Subcutaneous adipose tissue (tissue), 4 donors: ENCODE measurements at places on chromosomes 7 and 10. TPM values are rescaled to one million over a fixed set of nuclear protein-coding genes. Genes with fewer than 3 reads are reported as not detected.

The NRP1 gene
- total RNA-seq = 91.8 TPM

The PNLIP gene
- not detected for total RNA-seq

The CLDN3 gene
- total RNA-seq = not detected

The NEUROG3 gene
- not detected for total RNA-seq

The AKR1C8 gene
- 1.5 TPM for total RNA-seq

The CCDC172 gene
- total RNA-seq = not detected

The LRIT1 gene
- total RNA-seq = not detected

The LLCFC1 gene
- total RNA-seq = not detected

The VGF gene
- total RNA-seq = not detected

The ZNF511 gene
- total RNA-seq = 29.0 TPM

The IGFBP3 gene
- 656 TPM for total RNA-seq

The GPNMB gene
- 312 TPM for total RNA-seq

The TRPV5 gene
- total RNA-seq = not detected

The POLR2J2 gene
- total RNA-seq = 1.3 TPM

The FAM25G gene
- total RNA-seq = not detected

The CCDC186 gene
- 29.4 TPM for total RNA-seq

The ABCB4 gene
- 0.88 TPM for total RNA-seq

The RBM28 gene
- total RNA-seq = 70.8 TPM

The KNDC1 gene
- total RNA-seq = not detected

The FBXW4 gene
- total RNA-seq = 88.0 TPM

The HECW1 gene
- 1.1 TPM for total RNA-seq

The MBL2 gene
- total RNA-seq = not detected

The GIMAP8 gene
- total RNA-seq = 29.0 TPM

The CDHR1 gene
- total RNA-seq = not detected

The C10orf62 gene
- total RNA-seq = 0.44 TPM

The PRPS1L1 gene
- not detected for total RNA-seq

The RASA4B gene
- total RNA-seq = 9.5 TPM

The SPDYE6 gene
- total RNA-seq = not detected

The HELLS gene
- 8.5 TPM for total RNA-seq

The ABCC2 gene
- total RNA-seq = 1.3 TPM

The CUX1 gene
- total RNA-seq = 42.8 TPM

The SPDYE5 gene
- not detected for total RNA-seq

The HOXA7 gene
- total RNA-seq = 4.3 TPM

The TFPI2 gene
- total RNA-seq = 0.44 TPM

The EIF5AL1 gene
- total RNA-seq = 0.17 TPM

The ALOX5 gene
- total RNA-seq = 33.9 TPM

The MSMB gene
- total RNA-seq = not detected

The TRIM73 gene
- 7.5 TPM for total RNA-seq

The FFAR4 gene
- total RNA-seq = 5.8 TPM

The METTL27 gene
- 7.9 TPM for total RNA-seq

The OPN1SW gene
- not detected for total RNA-seq

The SFRP5 gene
- 0.49 TPM for total RNA-seq

The ZNF425 gene
- total RNA-seq = 0.94 TPM

The TMEM236 gene
- 6.0 TPM for total RNA-seq

The IQUB gene
- total RNA-seq = 1.1 TPM
